Activated naive CD4-positive, alpha-beta T cell (primary cell): ENCODE measurements at places on chromosomes 2 and 18.

- DNase-seq: no peak
Measured at GRCh38 chr2:2244508-2244907, 86.6 kb downstream of the MYT1L start.

DNA sequence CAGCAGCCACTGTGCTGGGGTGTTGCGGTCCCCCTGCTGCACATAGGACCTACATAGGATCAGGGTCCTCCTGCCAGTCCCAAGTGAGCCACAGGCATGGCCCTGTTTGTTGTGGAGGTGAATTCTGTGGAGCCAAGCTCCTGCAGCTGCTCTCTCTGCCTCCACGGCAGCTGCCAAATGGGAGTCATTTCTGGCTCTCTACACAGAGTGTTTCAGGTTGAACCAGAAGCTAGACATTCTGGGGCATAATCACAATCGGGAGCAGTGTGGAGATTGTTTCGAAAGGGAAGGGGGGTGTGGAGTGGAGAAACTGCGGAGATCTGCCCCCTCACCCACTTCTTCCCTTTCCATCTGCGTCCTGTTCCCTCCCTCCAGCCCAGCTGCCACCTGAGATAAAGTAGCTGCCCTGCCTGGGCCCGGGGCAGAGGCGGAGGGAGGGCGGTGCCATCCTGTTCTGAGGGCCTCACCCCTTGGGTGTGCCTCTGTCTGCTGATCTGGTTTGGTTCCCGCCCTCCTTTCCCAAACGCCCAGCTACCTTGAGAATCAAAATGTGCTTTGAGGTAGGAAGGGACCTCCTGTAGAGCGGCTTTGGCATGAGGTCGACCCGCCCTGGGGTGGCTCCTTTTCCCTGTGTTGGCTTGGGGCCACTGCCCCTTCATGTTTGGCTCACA is 139.4 kb downstream of the WDSUB1 start:
- DNase-seq: no peak

DNA sequence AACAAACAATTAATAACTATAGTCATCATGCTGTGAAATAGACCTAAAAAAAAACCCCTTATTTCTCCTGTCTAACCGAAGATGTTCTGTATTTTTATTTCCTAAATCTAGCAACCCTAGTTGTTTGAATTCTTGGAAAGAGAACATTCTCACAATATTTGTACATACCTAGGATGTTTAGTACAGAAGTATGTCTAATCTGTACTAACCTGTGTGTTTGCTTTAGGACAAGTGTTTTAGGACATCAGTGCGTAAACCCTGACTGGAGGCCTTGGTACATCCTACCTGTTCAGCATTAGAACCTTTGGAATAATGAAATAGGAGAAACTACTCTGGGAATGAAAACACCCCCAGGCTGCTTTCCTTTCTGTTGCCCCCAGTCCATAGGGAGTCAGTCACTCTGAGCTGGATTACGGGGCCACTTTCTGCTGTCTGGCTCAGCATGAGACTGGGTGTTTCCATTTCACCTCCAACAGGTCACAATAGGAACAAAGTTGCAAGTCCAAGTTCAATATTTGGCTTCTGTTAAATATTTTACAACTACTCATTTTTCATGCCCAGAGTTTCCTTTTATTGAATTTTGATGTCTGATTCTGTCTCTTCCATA is 114.7 kb downstream of the MTX2 start:
- no peak for DNase-seq

DNA sequence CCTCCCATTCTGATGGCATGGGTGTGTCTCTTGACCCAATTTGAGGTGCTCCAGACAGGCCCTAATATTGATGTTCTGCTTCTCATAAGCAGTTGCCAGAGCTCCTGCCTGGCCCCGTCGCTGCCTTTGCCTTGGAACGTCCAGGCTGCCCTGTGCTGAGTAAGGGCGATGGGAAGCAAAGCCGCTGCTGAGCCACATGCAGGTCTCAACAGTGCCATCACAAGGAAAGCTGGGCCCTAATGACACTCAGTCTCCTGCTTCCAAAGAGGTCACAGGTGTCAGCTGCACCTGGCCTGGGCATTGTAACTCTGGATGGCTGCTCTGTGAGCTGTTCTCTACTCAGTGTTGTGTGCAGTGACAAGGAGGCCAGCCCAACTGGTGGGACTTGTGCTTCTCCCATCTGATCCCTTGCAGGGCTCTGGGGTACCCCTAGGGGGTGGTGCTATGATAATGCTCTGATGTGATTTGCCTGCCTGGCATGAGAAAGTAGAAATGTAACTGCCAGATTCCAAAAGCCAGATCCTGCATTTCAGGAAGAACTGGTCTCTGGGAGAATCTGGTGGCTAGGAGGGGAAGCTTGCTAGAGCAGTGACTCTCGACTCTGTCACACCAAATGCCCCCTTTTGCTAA is 8.7 kb downstream of the TTC39C start:
- no peak for DNase-seq

DNA sequence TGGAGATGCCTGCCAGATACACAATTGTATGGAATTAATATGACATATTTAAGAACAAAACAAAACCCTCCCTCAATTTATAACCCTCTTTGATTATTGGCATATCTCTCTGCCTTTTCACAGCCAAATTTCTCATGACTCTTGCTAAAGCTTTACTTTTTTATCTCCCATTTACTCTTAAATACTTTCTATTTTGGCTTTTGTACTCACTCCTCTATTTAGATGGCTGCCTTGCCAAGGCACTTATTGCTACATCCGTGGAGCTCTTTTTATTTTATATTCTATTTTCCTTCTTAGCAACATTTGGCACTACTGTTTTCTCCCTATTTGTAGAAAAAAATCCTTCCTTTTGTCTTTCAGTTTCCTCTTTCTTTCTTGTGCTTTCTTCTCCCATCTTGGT is 466.4 kb upstream of the CWC22 start:
- no peak for DNase-seq

DNA sequence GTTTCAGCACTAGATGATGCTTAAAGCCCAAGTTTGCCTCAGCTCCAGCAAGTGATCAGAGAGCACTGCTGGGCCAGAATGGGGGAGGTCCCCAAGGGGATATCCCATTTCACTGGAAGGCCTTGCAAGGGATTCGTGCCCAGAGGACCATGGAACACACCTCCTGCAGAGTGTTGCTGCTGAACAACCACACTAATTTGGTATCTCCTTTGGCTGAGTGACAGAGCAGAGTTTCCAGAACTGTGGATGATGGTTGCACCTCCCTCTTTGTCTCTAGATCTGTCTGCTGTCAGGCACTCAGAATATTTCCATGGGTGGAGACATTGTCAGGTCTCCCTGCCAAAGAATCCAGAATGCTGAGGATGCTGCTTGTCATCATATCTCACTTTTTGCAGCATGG is 484.8 kb upstream of the NETO1 start:
- DNase-seq: no peak

- DNase-seq: no peak
Measured at GRCh38 chr2:144521686-144522085, 1.8 kb upstream of the ZEB2 start.
